Left lobe of liver (tissue), 2 donors: ENCODE measurements at places on chromosomes 12 and 14. TPM values are rescaled to one million over a fixed set of nuclear protein-coding genes. Genes with fewer than 3 reads are reported as not detected.

Gene DYRK4
- 8.7 TPM for total RNA-seq

Gene CLEC12A
- total RNA-seq = 0.38 TPM

Gene TBC1D30
- 2.1 TPM for total RNA-seq

Gene PLA2G1B
- total RNA-seq = 3.0 TPM

Gene PTPN6
- 17.8 TPM for total RNA-seq

Gene VEZT
- total RNA-seq = 20.2 TPM
